Activated effector memory CD4-positive, alpha-beta T cell treated with anti-CD3 and anti-CD28 coated beads, Interleukin-2, amount 50 U/mL, for 16 hours (primary cell): ENCODE measurements at places on chromosomes 2 and 18.

GRCh38 chr2:191298306-191298705 lies 53.1 kb downstream of the MYO1B start:
- no peak for DNase-seq

- DNase-seq, result no peak
These were observed 14.4 kb downstream of the ELAC1 start for GRCh38 chr18:50982086-50982801.

DNA sequence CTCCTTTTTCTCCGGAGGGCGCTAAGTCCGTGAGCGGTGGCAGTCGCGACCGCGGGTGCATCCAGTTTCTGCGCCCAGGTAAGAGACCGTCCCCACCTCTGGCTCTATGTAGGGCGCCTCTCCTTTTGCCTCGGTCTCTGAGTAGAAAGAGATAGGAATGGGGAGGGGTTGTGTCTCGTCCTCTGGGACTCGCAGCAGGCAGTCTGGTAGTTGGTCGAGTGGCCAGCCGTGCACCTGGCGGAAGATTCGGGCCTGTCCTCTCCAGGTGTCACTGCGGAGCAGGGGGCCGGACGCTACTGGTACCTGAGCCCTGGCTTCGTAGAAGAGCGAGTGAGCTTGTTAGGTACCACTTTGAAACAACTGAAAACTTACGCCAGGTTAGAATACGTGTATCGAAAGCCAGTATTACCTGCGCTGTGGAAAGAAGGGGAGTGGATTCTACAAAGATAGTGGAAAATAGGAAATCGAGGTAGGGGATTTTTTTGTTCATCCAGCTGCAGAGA lies 403 bp downstream of the MAP2 start:
- peak; percentile 63 for DNase-seq

- no peak for DNase-seq
These were observed 425.8 kb upstream of the KCNH7 start for GRCh38 chr2:163264341-163264740.

GRCh38 chr2:86372641-86373502 lies 35.4 kb upstream of the REEP1 start:
- no peak for DNase-seq
